Chondrocyte (in vitro differentiated cells): ENCODE measurements at places on chromosomes 6 and 20.

- DNase-seq, result no peak
Observed at GRCh38 chr20:42492290-42492689, 697.4 kb downstream of the PTPRT start.

- no peak for DNase-seq
Observed at GRCh38 chr6:166904101-166904746, 52.1 kb downstream of the RNASET2 start.

GRCh38 chr6:168123165-168123911 lies 44.3 kb upstream of the FRMD1 start:
- DNase-seq, result no peak

- DNase-seq, result no peak
Observed at GRCh38 chr6:69914015-69914485, 47.7 kb downstream of the COL19A1 start.

DNA sequence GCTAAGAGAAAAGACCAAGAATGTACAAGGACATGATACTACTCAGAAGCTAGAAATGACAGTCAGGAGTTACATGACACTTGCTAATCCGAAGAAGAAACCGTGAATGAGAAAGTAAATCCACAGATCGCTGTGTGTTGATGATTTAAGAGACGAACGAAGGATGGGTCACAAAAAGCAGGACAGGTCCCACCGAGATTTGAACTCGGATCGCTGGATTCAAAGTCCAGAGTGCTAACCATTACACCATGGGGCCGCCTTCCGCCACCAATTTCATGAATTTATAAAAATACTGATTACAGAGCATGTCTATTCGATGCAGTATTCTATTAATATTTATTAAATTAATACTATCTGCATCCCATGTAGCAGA lies 54.0 kb upstream of the BTN3A2 start:
- no peak for DNase-seq

- no peak for DNase-seq
Observed at GRCh38 chr6:166754218-166755030, 127.4 kb upstream of the RPS6KA2 start.

GRCh38 chr6:100463630-100464161 lies 1.0 kb downstream of the SIM1 start:
- no peak for DNase-seq

GRCh38 chr20:17612287-17612991 lies 42.6 kb downstream of the DSTN start:
- DNase-seq, result peak; percentile 89
